ENCODE measurements at places on chromosomes 5 and 9.

DNA sequence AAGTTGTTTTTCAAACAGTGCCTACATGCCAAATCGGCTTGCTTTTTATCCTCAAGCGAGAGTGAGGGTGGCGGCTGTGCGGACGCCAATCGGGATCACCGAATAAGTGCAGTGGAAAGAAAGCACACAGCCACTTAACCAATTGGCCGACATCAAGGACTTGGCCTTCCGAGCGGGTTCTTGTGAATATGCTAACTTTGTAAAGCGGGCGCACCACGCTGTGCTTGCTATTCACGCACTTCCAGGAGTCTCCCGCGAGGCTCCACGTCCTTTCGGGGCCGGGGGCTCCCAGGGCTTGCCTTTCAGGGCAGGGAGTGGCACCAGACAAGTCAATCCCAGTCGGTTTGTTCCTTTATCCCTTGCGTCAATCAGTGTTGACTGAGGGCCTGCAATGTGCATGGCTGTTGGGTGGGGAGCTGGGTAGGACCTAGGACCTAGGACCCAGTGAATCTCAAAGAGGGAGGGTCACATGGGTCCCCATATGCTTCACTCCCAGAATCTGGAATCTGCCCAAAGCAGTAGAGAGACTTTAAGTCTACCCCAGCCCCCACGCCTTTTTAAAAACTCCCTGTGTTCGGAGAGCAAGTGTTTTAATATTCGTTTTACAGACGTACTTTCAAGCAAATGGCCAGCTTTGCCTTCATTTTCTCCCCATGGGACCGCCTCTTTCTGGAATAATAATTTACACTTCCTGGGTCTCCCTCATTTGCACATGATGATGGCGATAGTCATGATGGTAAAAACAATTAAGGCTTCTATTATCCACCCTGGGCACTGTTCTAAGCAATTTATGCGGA is 2.0 kb upstream of the GCNT4 start:
- no peak for DNase-seq

DNA sequence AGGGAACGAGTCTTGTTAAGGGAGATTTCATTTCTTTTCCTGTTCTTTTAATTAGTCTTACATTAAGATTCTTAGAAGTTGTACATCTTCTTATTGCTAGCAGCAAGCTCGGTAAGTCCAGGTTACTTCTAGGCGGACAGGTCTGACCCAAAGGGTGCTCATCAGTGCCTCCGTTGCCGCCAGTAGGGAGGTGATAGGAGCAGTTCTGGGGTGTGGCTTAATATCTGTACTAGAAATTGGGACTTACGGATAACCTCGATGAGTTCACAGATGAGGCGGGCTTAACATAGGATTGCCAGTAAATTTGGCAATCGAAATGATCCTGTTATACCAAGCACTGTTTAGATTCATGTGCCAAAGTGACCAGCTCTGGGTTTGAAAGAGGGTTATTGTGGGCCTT is 278.8 kb downstream of the FANCC start:
- no peak for DNase-seq

DNA sequence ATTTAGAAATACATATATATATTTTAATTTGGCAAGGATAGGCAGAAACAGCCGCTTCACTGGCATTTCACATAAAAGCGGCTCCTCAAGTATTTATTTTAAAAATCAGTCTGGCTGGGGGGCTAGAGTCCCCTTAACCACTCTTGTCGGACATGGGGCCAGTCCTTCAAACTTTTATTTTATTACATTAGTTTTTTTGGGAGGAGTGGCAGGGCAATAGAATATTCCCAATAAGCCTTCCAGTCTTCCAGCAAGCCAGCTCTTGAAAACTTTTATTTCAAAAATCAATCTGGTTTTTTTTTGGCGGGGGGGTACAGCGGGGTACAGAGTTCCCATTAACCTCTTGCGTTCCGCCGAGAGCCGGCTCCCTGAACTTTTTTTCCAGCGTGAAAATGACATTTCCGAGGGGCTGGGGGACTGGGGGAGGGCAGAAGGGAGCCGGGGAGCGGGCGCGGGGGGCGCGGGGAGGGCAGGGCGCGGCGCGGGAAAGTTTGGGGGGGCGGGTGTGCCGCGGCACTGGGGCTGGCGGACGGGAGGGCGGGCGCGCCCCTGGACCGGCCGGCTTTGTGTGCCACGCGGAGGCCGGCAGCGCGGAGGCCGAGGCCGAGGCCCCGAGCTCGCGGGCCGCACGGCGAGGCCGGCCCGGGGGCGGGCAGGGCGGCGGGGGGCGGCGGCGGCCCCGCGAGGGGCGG is 504 bp upstream of the ZNF618 start:
- DNase-seq, result no peak

- no peak for DNase-seq
Observed at GRCh38 chr9:128916204-128916603, 4.6 kb upstream of the PHYHD1 start.

DNA sequence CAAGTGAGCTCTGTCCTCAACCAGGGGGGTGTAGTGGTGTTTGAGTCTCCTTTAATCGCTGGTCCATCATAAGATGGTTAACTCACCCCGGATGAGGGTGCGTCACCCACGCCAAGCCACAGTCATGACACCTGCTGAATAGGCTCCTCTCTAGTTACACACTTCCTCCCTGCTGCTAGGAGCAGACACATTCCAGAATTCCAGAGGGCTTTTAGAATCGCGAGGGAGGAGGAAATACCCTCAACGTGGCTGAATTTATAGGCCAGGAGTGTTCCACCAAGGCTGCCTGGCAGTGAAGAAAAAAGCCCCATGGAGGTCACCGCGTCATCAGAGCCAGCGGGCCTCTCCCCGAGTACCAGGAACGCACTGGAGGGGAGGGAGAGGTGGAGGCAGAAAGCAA is 5.1 kb downstream of the GLRX start:
- no peak for DNase-seq

- no peak for DNase-seq
Observed at GRCh38 chr9:22265534-22265933, 181.1 kb upstream of the DMRTA1 start.

DNA sequence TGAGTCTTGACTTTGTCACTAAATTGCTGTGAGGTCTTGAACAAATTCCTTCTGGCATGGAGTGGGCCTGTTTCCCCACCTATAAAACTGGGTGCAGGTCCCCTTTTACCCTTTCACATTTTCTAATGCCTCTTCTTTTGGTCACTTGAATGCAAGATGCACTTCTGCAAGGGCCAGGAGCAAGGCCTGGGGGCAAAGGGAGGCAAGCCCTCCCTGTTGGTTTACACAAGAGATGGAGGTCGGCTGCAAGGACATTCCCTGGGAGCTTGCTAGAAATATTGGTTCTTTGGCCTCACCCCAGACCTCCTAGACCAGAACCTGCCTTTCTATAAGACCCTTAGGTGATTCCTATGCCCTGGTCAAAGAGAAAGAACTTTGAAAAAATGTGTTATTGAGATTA is 5.8 kb downstream of the FOXE1 start:
- no peak for DNase-seq

DNA sequence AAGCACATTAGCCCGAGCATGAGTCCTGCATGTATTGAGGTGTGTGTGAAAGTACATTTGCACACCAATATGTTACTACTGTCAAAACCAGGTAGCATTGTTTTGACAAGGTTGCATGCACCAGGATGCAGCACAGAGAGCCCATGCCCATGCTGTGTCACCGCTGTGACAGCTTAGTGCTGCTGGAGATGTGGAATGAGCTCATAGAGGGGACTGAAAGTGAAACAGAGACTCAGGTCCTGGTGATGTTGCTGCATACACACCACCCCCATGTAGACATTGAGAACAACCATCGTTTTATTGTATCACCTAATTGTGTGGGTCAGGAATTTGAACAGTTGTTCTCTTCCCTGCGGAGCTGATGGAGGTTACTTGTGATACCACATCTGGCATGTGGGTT is 53.0 kb downstream of the GADD45G start:
- no peak for DNase-seq

DNA sequence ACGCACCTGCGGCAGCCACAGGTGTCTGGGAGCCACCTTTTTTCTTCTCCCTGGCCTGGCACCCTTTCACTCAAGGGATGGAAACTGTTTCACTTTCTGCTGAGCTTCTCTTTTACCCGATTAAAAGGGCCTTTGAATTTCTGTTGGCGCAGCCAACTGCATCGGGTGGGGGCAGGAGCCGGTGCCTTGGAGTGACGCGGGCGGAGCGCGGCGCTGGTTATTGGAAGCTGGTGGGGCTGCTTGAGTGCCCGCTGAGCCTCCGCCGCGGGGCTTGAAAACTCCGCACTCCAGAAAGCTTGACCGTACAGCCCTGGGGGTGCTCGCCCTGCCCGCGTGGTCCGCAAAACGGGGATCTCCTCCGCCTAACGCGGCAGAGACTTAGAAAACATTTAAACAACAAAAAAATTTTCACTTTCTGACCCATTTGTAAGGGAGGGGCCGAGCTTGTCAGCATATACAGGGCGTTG is 52.0 kb upstream of the TJP2 start:
- no peak for DNase-seq

- DNase-seq, result no peak
Observed at GRCh38 chr5:56633950-56634349, 181.4 kb upstream of the MAP3K1 start.

- no peak for DNase-seq
Observed at GRCh38 chr9:99057665-99058625, 47.0 kb upstream of the TGFBR1 start.

GRCh38 chr5:174139623-174140022 is 94.1 kb downstream of the NSG2 start:
- no peak for DNase-seq

DNA sequence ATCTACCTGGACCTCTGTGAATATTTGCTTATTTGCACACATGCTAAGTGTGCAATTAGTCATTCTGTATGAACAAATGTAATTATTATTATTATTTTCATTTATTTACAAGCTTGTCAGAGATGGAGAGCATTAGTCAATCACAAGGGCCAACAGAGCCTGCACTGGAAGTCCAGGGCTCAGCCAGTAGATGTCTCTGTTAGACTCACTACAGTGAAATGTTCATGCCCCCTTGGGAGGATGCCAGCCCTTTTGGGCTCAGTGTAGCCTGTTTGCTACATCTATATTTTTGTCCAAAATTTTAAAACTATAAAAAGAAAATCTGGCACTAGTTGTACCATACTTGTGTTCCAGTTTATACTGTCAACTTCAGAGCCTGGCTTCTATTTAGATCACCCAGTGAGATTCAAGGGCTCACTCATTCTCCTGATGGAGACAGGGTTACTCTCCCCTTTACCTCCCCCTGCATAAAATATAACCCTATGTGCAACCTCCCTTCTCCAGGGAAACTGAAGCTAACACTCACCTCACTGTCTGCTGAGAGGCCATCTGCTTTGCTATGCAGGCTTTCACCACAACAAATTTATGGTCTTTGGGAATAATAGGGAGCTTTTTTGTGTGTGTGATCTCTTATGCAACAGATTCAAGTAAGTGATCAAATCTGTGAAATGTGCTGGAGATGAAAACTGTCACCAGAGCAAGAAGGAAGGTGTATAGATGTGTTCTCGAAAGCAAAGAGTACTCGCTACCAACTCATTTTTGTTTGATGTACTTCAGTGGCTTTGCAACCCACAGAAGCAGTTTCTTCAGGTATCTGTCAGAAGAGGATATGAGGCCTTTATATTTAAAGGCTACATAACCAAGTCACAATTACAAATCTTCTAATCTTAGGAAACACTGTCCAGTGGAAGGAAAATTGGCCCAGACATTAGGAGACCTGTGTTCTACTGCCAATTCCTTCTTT is 99.9 kb upstream of the TLE4 start:
- DNase-seq, result peak; percentile 80

- DNase-seq, result no peak
Observed at GRCh38 chr5:155222393-155222792, 208.8 kb downstream of the KIF4B start.

DNA sequence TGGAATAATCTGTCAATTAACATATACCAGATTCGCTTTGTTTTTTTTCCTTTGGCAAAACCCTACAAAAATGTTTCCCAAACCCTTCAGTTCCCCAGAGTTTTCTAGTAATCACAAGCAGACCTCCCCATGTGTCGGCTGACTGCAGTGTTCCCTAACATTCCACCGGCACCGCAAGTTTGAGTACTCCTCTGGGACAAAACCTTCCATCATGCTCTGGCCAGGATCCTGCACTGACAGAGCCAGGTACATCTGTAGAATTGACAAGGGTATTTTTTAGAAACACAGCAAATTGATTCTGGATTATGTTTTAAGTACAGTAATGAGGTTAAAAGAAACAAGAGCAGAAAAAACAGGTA is 174.7 kb downstream of the GAS1 start:
- no peak for DNase-seq

DNA sequence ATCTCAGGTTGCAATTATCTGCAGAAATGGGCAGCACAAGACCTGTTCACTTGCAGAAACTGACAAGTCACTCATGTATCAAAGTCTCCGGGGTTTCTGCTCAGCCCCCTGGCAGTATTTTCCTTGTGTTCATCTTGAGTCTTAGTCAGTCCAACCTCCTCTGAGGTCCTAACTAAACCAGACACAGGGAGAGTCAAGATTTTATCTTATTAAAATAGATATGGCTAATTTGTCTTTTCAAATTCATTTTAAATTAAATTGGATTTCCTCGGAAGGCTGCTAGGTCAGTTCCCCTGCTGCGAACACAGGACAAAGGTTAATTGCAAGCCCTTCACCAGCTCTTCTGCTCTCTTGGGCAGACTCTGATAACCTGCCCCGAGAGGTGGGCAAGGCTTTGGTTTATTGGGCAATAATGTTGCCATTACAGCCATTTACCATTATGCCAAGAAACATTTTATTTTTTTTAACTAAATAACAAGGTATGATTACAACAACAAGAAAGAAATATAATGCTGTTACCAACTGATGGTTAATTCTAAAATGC is 103.5 kb downstream of the MAPKAP1 start:
- no peak for DNase-seq

GRCh38 chr9:113483676-113484257 is 20.2 kb downstream of the RGS3 start:
- no peak for DNase-seq

DNA sequence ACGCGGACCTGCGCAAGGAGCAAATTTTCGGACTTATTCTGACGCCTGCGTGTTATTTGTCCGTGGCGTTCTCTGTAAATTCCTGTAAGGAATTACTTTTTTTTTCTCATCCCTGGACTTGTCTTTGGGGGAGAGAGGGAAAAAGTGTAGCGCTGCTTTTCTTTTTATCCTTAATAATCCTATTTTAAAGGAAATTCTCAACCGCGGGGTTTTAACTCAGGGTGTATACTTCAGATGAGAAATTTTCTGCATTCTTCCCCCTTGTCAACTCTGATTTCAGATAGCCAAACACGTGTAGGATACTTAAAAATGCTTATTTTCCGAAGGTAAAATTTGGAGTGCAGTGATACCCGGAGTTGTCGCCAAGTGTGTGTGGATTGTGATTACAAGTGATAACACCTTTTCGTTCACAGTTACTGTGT is 853 bp downstream of the DCP2 start:
- DNase-seq, result no peak

DNA sequence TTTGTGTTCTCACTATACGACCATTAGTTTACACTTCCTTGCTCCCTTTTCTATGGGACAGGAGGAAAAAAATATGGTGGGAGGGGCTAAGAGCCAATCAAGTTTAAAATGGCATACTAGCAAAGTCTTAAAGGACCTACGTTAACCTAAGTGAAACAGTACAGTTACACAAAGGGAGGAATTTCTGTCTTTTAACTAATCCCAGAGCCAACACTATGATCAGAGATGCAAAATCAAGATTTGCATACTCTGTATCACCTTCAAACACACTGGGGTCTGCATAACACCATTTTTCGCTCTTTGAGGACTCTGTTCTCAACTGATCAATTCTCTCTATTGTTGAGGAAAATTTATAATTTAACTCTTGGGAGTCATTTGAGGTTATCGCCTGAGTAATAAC is 49.8 kb downstream of the ALDH1A1 start:
- no peak for DNase-seq
